ENCODE measurements at places on chromosomes 5 and 9. TPM values are rescaled to one million over a fixed set of nuclear protein-coding genes. Genes with fewer than 3 reads are reported as not detected.

The TICAM2 gene
- 4.0 TPM for total RNA-seq

The CYSRT1 gene
- total RNA-seq = not detected

The FUT7 gene
- not detected for total RNA-seq

DNA sequence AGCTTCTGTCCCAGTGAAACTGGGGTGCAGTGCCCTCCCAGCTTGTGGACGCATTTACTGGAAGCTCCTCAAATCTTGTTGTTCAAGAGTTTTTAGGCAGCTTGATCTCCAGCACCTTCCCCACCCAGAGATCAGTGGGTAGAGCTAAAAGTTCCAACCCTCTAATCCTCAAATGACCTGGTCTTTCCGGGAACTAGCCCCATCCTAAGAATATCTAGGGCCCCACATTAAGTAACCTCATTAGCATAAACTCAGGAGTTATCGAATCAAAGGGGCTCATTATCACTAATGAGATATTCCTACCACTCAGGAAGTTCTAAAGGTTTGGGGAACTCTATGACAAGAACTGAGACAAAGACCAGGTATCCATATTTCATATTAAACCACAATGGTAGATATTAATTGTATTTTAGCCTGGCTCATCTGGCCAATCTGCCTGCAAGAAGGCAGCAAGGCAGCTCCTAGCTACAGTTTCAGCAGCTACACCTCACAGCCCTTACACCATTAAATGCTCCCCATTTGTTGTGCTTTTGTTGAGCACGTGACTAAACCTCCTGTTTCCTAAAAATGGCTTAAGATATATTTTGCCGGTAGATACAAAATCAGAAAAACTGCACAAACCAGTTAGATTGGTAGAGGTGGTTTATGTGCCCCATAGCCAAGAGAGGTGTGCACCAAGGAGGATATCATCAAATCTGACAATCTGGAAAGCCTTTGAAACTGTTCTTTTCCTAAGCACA is 24.6 kb upstream of the SLC22A5 start:
- no peak for DNase-seq

DNA sequence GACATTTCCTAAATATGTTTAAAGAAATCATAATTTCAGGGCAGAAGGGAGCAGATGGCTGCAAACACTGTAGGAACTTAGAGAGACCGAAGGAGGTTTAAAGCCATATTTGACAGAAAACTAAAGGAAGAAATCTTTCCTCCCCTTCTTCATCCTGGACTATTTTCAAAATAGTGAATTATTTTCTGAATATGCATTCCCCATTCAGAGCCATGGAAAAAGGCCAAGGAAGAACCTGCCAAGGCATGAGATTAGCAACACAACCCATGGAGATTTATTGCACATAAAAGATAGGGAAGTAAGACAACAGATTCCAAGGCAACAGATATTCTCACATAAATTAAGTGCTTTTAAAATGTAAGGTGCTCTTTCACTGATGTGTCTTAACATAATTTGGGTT is 233.3 kb upstream of the ADAMTS16 start:
- no peak for DNase-seq

Measured in dorsolateral prefrontal cortex (tissue), 122 donors.